ENCODE measurements at places on chromosomes 11 and 22.

- DNase-seq, result no peak
These were observed 56.2 kb upstream of the SC5D start for GRCh38 chr11:121236115-121237001.

GRCh38 chr22:21760640-21761039 is 25.0 kb upstream of the YPEL1 start:
- no peak for DNase-seq

DNA sequence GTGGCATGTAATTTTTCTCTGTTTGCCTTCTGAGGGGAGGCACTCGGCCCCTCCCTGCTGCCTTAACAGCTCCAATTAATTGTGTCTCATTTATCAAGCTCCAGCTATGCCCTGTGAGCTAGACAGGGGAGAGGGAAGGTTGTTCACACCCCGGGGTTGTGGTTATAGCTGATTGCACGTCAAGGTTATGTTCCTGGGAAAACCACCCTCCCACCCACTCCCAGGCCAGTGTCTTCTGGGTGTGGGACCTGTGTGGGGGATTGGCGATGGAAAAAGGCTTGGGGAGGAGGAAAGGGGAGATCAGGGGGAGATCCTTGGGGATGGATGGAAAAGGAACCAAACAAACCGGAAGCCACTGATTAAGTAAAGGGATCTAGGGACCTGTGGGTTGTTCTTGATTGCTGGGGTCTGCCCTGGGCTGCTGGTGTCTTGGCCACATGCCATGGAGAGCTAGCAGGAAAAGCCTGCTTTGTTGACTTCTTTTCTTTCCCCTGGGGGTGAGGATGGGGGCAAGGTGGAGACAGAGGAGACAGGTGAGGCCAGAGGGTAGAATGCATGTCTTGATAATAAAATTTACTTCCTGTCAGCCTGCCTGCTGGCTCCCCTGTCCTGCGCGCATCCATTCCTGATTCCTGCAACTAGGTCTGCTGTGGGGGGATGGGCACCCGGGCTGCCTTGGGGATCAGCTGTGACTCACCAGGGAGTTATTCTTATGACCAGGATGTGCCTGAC is 13.5 kb upstream of the SORL1-AS1 start:
- DNase-seq, result peak; percentile 79

- DNase-seq, result no peak
These were observed 44.0 kb downstream of the PISD start for GRCh38 chr22:31618057-31618456.

- DNase-seq, result no peak
These were observed 25.9 kb downstream of the RBX1 start for GRCh38 chr22:40976866-40977700.

- no peak for DNase-seq
These were observed 7.3 kb upstream of the CTSC start for GRCh38 chr11:88344869-88345268.

DNA sequence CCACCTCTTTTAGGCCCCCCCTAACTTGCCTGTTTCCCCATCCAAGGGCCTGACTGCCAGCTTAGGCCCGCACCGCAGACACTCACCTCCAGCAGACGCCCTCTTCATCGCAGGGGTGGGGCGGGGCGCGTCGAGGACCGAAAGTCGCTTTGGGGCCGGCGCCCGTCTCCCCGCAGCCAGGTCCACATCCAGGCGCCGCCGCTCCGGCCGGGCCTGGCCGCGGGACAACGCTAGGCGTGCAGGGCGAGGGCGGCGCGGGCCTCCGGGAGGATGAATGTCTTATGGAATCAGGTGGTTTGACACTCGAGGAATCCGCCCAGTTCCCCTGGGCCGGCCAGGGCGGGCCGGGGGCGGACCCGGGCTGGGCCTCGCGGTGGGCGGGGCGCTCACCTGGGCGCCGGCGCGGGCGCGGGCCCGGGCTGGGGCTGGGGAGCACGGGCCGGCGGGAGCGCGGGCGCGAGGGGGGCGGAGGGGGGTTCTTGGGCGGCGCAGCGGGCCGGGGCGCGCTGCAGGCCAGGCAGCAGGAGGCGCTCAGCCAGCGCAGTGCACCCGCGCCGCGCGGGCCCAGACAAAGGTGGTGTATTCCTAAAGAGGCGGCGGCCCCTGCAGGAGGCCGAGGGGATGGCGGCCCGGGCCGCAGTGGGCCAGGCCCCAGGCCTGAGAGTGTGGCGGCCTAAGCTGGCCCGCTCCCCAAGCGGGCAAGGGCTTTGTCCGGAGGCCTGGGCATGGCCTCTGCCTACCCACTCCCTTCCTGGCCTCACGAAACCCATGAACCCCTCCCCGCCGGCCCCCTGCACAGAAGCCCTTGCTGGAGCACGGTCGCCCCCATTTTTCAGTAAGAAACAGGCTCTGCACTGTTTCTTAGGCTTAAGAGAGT is 177.6 kb downstream of the IGLL1 start:
- peak; percentile 74 for DNase-seq

- DNase-seq, result peak; percentile 72
These were observed 8.5 kb downstream of the DCHS1 start for GRCh38 chr11:6646918-6647679.

GRCh38 chr22:32686354-32686753 is 115.2 kb upstream of the TIMP3 start:
- DNase-seq, result no peak

DNA sequence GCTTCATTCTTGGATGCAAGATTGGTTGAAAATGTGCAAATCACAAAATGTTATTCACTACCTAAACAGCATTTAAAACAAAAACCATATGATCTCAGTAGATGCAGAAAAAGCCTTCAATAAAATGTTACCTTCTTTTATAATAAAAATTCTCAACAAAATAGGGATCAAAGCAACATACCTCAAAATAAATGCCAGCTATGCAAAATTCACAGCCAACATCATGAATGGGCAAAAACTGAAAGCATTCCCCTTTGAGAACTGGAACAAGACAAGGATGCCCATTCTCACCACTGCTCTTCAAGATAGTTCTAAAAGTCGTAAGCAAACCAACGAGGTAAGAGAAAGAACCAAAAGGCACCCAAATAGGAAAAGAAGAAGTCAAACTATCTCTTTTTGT is 2.0 kb downstream of the OR5AK2 start:
- no peak for DNase-seq

GRCh38 chr22:24189249-24190158 is 8.2 kb downstream of the SUSD2 start:
- DNase-seq, result peak; percentile 65

GRCh38 chr11:124639186-124639585 is 16.5 kb downstream of the TBRG1 start:
- no peak for DNase-seq

DNA sequence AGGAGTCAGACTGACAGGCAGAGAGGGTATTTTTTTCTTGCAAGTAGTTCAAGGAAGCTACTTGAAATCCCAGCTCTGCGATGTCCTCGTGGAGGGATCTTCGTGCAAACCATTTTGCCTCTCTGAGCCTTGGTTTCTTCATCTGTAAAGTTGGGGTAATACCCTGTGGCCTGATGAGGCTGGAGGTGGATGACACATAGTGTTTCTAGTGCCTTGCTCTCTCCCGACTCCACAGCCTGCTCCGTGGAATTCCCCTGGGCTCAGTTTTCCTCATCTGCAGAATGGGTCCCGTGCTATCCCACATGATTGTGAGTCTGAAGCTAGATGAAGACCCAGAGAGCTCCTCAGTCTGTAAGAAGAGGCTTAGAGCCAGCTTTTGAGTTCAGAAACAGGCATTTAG is 32.7 kb downstream of the DAGLA start:
- no peak for DNase-seq

DNA sequence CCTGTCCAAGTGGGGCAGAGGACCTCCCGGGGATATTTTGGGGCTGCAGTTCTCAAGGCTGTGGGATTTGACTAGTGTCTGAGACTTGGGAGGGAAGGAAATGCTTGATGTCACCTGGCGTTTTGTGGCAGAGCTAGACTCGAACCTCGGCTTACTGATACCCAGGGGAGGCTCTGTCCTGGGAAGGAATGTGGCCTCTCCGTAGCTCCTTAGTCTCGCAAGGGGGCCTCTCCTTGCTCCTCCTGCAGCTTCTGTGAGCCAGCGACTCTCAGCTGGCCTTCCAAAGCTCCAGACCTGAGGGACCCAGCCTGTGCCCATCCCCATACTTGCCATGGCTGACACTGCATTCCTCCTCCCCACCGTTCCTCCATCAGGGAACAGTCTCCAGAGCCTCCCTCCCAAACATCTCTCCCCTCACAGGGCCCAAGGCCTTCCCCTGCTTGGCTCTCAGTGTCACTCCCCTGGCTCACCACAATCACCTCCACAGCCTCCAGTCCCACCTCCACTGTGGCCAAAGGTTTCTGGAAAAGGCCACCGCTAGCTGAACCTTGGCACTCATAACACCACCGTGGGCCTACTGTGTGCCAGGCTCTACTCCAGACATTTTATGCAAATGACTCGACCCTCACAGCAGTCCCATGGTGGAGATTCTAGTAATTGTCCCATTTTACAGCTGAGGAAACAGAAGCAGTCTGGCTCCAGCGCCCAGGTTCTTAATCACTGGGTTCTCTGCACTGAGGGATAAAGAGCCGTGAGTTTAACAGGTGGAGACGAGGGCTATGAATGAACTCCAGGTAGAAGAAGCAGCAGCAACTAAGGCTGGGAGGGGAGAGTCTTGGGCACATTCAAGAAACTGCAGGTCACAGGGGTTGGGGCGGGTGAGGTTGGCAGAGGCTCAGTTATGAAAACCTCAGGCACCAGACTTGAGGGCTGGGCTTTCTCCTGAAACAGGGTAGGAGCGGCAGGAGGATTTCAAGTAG is 12.1 kb downstream of the P2RY2 start:
- peak; percentile 51 for DNase-seq

DNA sequence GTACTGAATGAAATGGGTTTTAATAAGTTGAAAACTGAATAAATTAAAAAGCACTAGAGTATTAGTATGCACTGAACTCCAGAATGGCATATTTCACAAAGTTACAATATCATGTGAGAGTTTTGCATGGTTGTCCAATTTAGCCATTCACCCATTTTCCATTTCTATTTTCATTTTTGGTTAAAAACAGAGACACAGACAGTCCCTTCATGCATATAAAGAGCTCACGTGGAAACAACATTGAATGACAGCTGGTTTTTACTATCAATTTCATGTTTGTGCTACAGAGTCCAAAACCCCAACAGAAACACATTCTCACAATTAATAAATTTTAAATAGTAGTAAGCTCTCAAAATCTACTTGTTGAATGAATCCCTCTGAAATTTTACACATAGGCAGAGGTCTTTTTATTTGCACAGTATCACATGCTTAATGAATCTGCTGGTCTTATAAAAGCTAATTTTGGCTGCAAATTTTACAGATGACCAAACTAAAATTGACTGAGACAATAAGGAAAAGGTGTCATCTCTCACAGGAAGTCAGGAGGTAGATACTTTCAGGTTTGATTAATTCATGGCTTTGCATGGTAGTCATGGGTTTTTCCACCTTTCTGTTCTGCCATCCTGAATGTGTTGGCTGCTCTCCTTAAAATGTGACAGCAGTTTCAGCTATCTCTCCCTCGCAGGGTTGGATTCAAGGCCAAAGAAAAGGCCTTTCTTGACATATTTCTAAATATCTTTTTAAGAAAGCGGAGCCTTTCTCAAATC is 20.6 kb upstream of the DDI1 start:
- DNase-seq, result no peak

All from activated effector memory CD4-positive, alpha-beta T cell treated with anti-CD3 and anti-CD28 coated beads, Interleukin-2, amount 50 U/mL, for 16 hours (primary cell).